Left kidney (tissue), 8 donors: ENCODE measurements at places on chromosomes 6 and 20. TPM values are rescaled to one million over a fixed set of nuclear protein-coding genes. Genes with fewer than 3 reads are reported as not detected.

GRCh38 chr20:58718121-58718563 is 25.5 kb downstream of the NPEPL1 start:
- DNase-seq = no peak

The MCCD1 gene
- 11.9 TPM for polyA plus RNA-seq

The ANKRD6 gene
- 36.5 TPM for polyA plus RNA-seq

DNA sequence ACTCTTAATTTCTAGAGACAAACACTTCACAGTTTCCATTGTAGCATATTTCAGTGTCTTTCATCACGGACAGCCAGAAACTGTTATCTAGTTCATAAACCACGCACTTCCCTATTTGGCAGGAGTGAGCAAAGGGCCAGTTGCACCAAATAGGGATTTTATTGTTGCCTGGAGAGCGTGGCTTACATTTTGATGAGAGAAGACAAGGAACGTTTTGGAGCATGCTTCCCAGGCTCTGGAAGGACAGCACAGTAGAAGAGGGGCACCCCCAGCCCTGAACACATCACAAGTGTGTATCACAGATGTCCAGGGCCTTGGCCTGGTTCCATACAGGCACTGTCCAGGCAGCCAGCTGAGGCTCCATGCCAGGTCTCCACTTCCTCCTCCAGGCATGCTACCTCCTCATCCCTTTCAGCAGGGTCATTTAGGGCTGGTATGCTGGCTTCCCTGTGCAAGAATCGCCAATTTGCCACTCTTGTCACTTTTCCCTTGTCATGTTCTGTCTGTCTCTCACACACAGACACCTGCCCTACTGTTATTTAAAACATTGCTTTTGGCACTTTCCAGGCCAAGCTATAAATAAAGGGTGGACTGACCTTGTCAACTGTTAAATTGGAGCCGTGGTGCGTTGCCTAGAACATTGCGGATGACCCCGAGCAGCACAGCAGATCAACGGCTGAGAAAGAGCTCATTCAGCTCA is 235.0 kb upstream of the GMDS start:
- no peak for DNase-seq

DNA sequence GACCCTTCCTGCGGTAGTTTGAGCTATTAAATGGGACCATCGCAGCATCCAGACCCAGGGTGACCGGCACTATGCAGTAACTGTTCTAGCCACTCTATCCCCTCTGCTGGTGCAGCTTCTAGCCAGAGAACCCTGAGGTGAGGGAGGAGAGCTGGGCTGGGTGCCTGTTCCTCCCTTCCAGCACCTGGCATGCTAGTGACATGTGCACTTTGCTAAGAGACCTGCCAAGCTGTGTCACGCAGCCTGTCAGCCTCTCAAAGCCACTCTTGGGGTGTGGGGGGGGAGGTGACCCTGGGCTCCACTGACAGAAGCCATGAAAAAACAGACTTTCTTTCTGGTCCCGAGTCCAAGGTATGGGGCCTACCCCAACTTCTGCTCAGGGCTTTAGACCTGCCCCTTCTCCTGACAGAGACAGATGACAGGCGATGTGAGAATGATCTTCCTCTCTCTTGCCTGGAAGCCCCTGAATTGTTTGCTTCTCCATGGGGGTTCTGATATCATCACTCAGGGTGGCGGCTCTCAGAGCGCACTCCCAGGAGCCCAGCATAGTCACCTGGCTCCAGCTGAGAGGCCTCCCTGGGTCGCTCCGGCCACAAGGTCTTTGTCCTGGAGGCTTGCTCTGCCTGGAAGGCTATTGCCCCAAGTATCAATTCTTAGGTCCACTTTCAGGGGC is 47.2 kb upstream of the MLN start:
- DNase-seq = no peak

The SAMD5 gene
- polyA plus RNA-seq = 19.4 TPM

DNA sequence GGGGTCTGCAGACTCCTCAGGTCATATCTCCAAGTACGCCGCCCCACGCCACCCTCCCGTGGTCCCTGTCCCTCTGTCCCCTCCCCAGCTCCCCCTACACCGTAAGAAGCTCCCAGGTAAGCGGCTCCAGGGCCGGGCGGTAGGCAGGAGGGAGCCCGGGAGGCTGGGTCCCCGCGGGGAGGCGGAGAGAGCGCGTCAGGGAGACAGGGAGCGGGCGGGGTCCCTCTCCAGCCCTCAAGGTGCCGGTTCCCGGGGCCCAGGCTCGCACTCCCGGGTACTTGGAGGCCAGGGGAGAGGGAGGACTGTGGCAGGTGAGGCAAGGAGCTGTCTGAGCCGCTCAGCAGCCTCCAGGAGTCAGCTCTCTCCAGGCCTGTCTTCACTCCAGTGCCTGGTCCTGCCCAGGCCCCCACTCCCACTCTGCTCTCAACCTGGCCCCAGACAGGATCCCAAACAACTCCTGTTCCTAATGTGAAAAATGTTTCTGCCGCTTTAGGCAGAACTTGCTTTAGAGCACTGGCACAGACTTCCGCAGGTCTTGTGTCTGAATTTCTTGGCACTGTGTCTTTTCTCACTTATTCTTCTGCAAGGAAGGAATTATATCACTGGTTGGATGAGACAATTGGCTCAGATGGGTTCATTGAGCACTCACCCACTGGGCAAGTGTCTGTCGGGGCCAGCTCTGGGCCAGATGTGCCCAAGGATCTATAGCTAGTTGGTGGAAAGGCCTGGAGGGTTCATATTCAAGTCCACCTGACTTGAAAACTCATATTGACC is 36.6 kb downstream of the HLA-G start:
- DNase-seq = no peak

The PRKN gene
- 7.7 TPM for polyA plus RNA-seq

The FAM184A gene
- polyA plus RNA-seq = 16.1 TPM

GRCh38 chr20:951384-952169 is 35.4 kb upstream of the ANGPT4 start:
- no peak for DNase-seq

DNA sequence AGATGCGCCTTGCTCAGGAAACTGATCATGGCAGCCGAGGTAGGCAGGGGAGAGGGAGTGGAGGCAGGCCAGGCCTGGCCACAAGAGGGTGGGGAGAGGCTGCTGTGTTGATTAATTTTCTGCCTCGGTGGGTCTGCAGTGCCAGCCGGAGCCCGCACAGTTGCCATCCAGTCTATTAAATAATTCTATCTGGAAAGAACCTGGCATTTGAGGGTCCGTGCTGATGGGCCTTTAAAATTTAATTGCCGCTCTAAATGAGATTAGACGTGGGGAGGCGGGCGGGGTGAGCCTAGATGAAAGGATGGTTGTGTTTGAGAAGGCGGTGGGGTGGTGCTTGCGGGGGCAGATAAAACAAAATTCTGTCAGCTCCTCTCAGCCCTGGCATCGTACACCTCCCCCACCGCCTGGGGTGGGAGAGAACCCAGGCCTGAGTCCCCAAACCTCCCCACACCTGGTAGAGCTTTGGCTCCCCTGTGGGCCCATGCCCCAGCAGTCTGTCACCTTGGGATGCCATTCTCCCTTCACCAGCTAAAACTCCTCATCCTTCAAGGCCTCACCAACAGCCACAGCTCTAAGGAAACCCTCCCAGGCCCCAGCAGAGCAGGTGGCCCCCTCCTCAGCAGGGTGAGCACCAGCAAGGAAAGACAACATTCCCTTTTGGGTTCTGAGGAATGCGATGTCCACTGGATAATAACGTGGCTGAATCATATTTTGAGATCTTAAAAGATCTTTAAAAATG is 167.3 kb downstream of the GRM4 start:
- no peak for DNase-seq

DNA sequence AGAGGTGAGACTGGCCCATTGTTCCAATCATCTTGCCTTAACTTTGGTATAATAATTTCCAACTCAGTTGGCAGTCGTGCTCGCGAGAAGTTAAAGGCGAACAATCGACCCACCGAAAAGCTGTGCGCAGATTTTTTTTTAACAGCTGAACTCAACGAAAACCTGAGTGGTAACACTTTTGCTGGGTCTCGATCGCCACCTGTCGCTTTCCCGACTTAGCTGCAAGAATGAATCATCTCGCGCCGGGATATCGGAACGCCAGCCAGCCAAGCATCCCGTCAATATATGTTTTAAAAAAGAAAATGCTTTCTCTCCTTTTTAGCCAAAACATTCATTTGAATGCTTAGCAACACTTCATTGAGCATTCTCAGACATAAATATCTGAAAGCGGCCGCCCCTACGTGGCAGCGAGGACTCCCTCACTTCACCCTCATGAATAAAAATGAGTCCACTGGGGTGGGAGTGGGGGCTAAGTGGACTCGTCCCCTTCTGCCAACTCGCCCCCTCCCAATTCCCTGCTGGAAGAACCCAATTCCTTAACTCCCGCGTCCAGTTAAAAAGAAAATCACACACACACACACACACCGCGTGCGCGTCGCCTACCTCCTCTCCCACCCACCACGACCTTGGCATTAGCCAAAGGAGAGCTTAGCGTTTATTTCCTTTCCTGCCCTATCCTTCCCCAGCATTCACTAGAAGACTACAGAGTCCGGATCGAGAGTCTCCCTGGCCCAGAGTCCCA is 1.5 kb downstream of the COL12A1 start:
- peak; percentile 83 for DNase-seq

The TRMT6 gene
- 20.3 TPM for polyA plus RNA-seq

The GGT7 gene
- 27.4 TPM for polyA plus RNA-seq

The MCHR2 gene
- not detected for polyA plus RNA-seq

DNA sequence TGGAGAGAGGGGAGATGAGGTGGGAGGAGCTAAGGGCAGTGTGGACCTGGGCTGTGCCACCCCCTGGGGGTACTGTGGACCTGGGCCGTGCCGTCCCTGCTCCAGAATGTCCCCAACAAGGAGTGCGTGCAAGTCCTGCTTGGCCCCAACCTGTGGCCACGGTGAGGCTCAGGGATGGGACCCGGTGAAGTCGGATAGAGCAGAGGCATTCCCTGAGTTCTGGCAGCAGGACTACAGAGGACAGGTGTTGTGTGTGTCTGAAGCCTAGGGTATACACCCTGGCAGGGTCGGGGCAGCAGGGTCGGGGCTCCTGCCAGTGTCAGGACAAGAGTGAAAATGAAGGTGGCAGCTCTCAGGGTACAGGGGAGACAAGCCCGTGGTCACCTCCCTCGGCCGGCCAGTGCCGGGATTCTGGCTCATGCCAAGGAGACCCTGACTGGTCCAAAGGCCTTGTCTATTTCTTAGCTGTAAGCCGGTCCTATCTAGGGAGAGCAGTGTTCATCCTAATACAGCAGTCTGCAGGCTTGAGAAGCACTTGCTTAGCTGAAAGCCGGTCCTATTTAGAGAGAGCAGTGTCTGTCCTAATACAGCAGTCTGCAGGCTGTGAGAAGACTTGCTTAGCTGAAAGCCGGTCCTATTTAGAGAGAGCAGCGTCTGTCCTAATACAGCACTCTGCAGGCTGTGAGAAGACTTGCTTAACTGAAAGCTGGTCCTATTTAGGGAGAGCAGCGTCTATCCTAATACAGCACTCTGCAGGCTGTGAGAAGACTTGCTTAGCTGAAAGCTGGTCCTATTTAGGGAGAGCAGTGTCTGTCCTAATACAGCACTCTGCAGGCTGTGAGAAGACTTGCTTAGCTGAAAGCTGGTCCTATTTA is 95.9 kb downstream of the SMOC2 start:
- DNase-seq = no peak

The PACRG gene
- 20.2 TPM for polyA plus RNA-seq

The CRIP3 gene
- 7.3 TPM for polyA plus RNA-seq

DNA sequence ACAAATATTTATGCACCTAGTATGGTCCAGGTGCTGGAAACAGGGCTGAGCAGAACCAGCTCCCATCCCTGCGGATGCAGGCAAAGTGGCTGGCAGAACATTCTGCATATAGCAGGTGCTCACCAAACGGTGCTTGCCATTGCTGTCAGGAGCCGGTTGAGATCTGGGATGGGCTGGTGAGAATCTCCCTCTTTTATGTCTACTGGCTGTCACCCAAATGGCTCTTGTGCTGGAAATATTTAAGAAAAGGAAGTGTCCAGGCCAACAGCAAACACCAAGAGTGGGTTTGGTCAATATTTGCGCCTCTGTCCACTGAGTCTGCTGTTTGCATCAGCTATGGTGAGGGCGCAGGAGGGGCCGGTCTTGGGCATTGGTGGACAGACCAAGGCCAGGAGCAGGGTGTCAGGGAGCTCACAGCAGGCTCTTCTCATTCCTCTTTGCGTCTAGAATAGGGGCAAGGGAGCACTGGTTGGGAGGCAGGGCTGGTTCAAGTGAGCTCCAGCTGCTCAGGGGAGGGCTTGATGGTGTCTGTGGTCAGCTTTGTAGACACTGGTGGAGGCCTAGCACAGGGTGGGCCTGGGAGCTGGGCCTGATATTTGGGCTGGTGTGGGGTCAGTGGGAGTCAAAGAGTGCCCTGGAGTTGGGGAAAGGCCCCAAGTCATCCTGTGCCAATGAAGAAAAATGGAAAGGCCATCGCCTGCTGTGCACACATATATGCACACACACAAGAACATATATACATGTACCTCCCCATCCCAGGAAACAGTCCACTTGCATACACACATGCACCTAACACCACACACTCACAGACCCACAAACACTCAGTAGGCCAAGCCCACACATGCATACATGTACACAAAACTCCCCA is 1.4 kb upstream of the BPIFB2 start:
- no peak for DNase-seq

The ZNF165 gene
- polyA plus RNA-seq = 4.9 TPM

GRCh38 chr6:167558246-167559177 is 233.6 kb downstream of the TTLL2 start:
- DNase-seq = no peak

DNA sequence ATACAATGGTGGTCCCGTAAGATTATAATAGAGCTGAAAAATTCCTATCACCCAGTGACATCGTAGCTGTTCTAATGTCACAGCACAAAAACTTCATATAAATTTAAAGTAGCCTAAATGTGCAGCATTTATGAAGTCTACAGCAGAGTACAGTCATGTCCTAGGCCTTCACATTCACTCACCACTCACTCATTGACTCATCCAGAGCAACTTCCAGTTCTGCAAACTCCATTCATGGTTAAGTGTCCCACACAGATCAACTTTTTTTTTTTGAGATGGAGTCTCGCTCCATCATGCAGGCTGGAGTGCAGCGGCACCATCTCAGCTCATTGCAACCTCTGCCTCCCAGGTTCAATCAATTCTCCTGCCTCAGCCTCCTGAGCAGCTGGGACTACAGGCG is 20.9 kb upstream of the KCNG1 start:
- DNase-seq = no peak

DNA sequence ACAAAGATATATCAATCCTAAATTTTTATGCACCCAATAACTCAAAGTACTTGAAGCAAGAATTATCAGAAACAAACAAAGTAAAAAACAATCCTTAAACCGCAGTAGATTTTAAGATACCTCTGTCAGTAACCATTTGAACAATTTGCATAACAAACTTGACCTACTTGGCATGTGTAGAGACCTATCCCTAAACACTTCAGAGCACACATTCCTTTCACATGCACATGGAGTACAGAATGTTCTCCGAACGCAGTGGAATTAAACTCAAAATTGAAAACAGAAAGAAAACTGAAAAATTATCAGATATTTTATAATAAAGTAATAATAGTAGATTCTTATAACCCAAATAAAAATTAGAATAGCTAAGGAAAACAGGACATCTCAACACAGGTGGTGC is 162.6 kb upstream of the THBS2 start:
- DNase-seq = no peak

The BMP7 gene
- 62.4 TPM for polyA plus RNA-seq

The STX11 gene
- polyA plus RNA-seq = 0.27 TPM

DNA sequence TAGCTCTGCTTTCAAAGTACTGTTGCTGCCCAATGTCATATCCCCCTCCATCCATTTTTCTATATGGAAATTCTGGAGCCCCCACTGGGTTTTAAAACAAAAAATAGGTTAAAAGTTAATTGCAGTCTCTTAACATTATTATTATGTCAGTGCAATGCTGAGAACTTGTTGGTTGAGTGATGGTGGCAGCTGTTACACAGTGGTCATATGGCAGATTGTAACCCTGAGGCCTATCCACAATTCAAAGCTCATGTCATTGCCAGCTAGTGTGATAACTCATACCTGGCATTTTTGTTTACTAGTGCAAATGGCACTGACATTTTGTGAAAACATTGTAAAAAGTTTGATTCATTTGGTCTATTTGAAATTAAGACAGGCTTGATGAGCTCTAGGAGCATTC is 305.7 kb upstream of the FLRT3 start:
- no peak for DNase-seq
